ENCODE measurements at places on chromosomes 3 and 15.

DNA sequence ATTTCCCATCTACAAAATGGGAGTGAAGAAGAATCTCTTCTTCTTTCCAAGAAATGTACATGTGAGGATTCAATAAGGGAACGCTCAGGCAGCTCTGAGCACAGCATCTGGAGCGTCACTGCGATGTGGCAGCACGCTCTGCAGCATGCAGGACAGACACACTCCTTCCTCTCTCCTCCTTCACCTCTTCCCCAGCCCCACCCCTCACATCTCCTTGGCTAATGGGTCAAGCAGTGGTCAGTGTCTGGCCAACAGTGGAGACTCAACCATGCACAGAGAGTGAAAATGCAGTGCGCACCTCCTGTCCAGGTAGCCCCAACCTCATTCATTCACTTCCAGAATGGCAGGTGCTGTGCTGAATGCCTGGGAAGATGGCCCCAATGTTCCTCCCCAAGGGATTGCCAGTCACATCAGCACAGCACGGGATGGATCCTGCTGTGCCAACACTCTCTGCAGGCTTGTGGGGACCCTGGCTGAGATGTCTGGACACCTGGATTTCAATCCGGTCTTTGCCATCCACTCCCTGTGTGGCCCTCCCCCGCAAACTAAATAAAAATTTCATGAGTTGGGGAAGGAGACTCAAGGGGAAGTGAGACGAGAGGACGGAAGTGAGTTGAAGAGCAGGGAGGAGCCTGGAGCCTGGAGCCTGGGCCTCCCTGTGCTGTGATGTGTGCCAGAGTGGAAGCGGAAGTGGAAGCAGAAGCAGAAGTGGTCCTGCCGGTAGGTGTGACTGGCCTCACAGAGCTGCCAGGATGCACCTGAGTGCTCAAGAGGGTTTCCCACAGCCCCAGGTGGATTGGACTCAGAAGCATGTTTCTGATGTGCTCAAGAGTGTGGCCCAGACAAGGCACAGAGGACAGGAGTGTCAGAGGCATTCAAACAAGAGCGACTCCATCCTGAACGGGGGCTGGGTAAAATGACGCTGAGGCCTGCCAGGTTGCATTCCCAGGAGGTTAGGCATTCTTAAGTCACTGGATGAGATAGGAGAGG lies 163.9 kb downstream of the SMAD6 start:
- DNase-seq: peak; percentile 26

DNA sequence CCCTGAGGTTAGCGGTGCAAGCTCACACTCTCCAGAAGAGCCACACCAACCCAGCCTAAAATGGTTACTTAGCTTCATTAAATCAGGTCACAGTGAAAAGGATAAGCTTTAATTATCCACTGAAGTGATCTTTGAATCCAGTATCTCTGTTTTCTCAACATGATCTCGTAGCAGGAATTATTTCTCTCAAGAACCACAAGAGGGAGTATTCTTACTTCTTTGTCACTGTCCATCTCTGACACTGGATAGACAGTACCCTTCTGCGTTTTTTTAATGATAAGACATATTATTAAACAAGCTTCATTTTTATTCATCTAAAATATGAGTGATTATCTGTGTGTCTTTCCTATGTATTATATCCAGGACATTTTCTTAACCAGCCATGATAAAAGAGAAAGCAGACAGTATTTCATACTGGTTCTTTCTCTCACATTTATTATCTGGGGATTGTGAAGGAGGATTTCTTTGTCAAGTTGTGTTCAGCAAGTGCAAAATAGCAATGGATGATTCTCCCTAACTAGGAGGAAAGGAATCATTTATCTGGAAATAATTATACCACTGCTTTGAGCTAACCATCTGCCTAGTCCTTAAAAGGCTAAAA lies 105.4 kb upstream of the CCDC54 start:
- no peak for DNase-seq

DNA sequence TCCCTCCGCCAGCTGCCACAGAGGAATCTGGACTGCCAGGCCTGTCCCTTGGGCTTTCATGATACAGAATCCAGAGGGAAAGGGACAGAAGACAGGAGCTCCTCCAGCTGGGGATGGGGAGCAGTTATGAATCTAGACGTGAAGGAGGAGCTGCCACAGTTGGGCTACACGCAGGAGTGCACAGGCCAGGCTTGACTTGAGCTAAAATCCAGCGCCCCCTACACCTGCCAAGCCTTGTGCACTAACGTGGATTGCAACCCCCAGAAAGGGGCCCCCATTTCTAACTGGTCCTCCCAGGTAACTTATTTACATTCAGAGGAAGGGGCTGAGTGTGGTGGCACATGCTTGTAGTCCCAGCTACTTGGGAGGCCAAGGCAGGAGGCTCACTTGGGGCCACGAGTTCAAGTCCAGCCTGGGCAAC lies 14.3 kb downstream of the KLHL6 start:
- no peak for DNase-seq

DNA sequence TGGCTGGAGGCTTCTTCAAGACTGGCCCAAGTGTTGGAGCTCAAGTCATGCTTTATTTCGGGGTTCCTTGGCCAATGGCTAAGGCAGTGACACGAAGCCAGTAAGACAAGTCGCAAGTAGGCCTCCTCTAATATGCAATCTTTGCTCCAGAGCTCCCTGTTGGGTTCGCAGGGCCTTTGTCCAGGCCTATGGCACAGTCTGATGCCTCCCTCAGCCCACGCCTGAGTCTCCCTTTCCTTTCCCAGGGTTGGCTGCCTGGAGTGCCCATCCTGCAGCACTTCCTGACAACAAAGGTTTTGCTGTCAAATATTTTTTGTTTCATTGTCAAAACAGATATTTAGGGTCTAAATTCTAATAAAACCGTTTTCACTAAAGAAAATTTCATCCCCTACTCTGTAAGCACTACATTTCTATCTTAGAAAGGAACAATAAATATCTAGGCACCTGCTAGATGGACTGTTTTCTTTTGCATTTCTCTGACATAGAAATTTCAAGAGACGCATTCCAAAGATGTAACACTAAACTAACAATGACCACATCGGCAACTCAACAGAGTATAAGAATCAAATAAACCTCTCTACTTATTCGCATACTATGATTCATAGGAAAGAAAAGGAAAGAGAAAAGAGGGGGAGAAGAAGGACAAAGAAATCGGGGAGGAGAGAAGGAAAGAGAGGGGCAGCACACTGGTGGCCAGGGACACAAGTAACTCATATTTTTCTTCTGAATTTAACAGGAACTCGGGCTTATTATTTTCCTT lies 393.1 kb upstream of the ATP11B start:
- DNase-seq: no peak

GRCh38 chr3:69368129-69368741 lies 17.7 kb downstream of the FRMD4B start:
- no peak for DNase-seq

- DNase-seq: no peak
Observed at GRCh38 chr15:68421798-68422402, 10.1 kb downstream of the ITGA11 start.

GRCh38 chr3:36206956-36207580 lies 173.2 kb upstream of the STAC start:
- DNase-seq: no peak

- DNase-seq: no peak
Observed at GRCh38 chr15:80163217-80163616, 10.4 kb downstream of the FAH start.

- no peak for DNase-seq
Observed at GRCh38 chr3:126937973-126938372, 44.9 kb upstream of the PLXNA1 start.

GRCh38 chr3:160280836-160281235 lies 55.6 kb downstream of the C3orf80 start:
- no peak for DNase-seq

GRCh38 chr3:197495059-197495455 lies 60.7 kb downstream of the BDH1 start:
- no peak for DNase-seq

All from CD4-positive, alpha-beta T cell treated with Interferon alpha-2 for 1 hour (primary cell).